ENCODE measurements at places on chromosomes 3 and 15.

DNA sequence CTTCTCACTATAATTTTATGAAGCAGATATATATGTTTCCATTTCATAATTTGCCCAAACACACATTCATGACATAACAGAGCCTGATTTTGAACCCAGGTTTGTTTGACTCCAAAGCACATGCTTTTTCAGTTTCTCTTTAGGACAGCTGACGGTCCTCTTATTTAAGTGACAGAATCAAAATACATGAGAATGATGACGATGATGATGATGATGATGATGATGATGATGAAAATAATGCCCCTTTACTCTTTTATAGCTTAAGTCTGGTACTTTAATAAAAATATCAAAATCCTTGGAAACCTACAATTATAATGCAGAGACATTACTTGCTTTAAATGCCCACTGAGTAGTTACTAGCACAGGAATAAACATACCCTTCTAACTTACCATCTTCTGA is 15.3 kb downstream of the COPB2 start:
- DNase-seq: no peak

GRCh38 chr3:8499181-8499611 is 2.4 kb upstream of the LMCD1 start:
- DNase-seq: no peak

GRCh38 chr15:72203507-72203837 is 5.9 kb upstream of the GRAMD2A start:
- peak; percentile 43 for DNase-seq

- DNase-seq: no peak
These were observed 65.6 kb upstream of the HEG1 start for GRCh38 chr3:125121246-125122010.

DNA sequence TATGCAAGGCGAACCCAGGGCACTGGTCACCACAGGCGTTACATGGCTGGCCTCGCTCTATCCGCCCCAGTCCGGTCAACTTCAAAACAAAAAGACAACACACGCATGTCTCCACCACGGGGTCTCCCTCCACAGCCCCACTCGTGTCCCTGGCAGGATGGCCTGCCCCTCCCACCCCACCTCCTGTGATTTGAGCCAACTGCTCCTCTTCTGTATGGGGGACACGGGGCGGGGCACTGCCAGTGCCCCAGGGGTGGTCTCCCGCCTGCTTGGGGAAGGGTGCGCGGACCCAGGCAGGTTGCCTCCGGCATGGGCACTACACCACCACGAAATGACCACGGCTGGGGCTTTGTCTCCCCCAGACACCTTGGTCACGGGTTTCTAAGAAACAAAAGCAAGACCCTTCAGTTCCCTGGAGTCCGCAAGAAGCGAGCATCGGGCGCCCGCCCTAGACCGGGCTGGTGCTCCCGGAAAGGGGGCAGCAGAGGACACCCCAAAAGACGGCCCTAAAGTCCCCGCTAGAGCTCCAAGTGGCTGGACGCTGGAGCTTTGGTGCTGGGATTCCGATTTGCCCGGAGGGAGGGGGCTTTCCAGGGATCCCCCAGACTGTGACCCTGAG is 219.3 kb upstream of the PRICKLE2 start:
- DNase-seq: no peak

DNA sequence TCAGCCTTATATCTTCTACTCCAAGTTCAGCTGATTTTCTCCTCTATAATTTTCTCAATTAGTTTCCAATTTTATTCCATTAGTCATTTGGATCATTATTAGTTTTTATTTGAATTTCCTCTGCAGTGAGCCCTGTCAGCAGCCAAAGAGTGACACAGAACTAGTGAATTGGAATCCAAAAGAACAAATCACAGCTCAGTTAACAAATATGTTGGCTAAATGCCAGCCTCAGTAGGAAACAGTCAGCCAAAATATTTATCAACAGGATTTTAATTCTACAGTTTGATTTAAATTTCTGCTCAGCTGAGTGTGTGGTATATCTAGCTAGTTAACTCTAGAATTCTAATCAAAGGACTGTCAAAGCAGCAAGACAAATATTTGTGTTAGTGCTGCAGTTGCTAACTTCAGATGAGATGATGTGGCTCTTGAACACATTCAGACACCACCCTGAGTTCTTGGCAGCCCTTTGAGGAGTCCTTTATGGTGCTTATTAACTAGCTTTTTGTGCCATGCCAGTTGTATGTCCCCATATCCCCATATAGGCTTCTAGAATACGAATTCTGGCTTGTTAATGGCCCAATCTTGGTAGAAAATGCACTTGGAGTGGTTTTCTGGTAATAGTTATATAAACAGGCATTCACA is 194.5 kb downstream of the CPNE4 start:
- no peak for DNase-seq

GRCh38 chr3:20103731-20104130 is 63.5 kb downstream of the KAT2B start:
- no peak for DNase-seq

- no peak for DNase-seq
These were observed 105.7 kb downstream of the CORO2B start for GRCh38 chr15:68684476-68684875.

DNA sequence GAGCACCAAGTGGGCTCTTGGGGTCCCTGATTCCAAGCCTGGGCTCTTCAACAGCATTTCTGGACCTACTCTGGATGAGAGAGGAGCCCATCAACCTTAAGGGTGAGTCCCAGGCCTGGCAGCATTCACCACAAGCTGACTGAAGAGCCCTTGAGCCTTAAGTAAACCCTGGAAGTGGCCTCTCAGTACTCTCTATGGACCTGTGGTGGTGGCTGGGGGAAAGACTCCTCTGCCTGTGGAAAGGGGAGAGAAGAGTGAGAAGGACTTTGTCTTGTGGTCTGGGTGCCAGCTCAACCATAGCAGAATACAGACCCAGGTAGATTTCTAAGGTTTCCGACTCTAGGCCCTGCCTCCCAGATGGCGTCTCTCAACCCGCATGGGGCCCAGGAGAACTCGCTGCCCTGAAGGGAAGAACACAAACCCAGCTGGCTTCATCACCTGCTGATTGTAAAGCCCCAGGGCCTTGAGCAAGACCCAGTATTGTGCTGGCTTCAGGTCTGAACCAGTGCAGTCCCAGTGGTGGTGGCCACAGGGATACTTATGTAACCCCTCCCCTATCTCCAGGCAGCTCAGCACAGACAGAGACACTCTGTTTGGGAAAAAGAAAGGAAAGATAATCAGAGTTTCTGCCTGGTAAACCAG is 71.4 kb downstream of the TFDP2 start:
- DNase-seq: no peak

DNA sequence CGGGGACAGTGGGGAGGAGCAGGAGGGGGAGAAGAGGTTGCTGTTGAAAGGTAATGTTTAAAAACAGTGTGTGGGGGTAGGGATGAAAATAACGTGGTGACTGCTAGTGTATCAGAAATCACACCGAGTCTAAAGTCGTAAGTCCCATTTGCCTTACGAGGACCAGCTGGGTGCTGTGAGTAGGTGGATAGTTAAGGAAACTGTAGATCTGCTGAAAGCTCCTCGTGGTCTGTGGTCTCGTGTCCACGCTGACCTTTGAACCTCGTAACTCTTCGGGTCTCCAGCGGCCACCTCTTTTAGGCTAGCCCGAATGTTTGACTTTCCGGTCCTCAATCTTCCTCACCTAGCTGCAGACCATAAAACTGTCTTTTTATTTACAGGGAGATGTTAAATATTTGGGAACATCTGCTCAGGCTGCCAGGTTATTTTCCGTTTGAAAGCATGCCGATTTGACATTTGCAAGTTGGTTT is 29.3 kb upstream of the ST3GAL6 start:
- peak; percentile 40 for DNase-seq

- no peak for DNase-seq
These were observed 950 bp downstream of the ANKDD1A start for GRCh38 chr15:64912379-64913325.

GRCh38 chr3:69108811-69109210 is 13.6 kb downstream of the LMOD3 start:
- no peak for DNase-seq

GRCh38 chr3:40847551-40847992 is 322.8 kb downstream of the ZNF621 start:
- no peak for DNase-seq

- DNase-seq: no peak
These were observed 881.7 kb downstream of the MCTP2 start for GRCh38 chr15:95113041-95113440.

All from renal pelvis (tissue), 12 donors.